ENCODE measurements at places on chromosomes 6 and 20.
A peak's percentile ranks its signal among the peaks of the same experiment; 100 is the strongest.

DNA sequence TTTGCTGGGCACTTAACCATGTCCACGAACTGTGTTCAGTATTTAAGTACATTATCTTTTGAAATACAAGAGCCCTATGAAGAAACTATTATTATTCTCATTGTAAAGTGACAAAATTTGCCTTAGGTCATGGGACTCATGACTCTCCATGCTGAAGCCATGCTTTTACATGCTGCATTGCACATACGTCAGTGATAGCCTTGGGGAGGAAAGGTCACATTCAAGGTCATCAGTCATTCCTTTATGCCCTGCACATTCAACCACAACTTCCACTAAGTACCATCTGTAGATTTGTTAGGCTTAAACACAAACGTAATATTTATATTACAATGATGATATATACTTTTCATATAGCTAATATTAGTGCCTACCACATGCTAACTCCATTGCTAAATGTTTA lies 292.7 kb downstream of the TBC1D7 start:
- DNase-seq, result no peak

DNA sequence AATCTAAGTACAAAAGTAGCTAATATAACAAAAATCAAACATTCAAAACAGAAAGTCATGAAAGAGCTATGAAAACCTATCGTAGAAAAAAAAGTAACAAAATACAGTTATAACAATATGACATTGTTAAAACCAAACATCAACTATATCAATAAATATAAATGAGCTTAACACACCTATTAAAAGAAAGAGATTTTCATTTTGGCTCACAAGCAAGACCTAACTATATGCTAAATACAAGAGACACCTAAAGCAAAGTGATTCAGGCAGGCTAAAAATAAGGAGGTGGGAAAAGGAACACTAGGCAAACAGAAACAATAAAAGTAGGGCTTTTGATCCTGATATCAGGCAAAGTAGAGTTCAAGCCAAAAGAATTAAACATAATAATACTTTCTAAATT lies 13.5 kb downstream of the ZNF322 start:
- DNase-seq, result no peak

DNA sequence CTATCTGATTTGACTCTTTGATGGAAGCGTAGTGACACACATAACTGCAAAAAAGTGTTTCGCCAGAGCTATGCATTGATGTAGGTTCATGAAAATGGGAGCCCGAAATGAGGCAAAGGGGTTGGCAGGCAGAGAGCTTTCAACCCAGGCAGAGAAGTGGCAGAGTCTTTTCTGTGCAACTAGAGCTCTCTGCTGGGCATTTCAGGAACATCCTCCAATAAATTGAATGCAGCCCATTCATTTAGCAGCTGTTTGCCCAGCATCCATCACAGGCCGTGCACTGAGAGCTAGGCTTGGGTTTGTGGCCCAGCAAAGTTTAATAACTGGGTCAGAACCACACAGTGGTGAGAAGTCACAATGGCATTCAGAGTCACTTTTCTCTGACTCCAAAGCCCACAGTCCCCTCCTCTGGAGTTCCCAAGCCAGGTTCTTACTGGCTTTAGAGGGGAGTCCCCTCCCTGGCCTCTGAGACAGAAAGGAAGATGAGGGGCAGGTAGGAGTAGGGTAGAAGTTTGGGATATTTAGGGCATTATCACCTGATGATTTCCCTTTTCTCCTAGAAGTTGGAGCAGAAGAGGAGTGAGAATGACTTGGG lies 31.8 kb upstream of the ELMO2 start:
- DNase-seq, result no peak

DNA sequence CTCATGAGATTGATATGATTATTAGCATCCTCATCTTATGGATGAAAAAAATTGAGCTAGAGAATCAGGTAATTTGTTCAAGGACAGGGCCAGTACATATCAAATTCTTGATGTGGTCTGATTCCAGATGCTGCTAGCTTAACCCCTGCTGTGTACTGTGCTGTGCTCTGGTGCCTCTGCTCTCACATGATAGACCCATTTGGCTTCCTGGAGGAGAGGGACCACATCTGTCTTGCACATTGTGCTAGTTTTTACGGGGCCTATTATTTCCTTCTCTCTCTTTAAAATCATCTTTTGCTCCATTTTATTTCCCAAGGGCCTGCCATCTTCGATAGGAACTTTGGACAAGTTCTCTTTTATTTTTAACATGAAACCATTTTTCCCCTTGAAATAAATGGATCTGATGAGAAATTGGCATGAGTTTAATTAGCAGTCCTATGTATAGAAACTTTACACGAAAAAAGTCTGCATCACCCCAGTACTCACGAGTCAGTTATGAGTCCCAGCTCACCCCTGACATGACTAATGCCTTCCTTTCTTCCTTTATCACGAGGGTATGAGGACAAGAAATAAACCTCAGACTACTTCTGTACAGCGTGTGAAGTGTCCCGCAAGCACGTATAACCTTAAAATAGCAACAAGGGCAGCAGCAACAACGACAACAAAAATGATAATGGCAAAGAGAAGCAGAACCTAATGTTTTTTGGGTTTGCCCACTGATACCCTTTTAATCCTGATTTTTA lies 26.5 kb downstream of the CD109 start:
- no peak for DNase-seq

- DNase-seq, result no peak
These were observed 16.7 kb downstream of the ACOT13 start for GRCh38 chr6:24683297-24684296.

DNA sequence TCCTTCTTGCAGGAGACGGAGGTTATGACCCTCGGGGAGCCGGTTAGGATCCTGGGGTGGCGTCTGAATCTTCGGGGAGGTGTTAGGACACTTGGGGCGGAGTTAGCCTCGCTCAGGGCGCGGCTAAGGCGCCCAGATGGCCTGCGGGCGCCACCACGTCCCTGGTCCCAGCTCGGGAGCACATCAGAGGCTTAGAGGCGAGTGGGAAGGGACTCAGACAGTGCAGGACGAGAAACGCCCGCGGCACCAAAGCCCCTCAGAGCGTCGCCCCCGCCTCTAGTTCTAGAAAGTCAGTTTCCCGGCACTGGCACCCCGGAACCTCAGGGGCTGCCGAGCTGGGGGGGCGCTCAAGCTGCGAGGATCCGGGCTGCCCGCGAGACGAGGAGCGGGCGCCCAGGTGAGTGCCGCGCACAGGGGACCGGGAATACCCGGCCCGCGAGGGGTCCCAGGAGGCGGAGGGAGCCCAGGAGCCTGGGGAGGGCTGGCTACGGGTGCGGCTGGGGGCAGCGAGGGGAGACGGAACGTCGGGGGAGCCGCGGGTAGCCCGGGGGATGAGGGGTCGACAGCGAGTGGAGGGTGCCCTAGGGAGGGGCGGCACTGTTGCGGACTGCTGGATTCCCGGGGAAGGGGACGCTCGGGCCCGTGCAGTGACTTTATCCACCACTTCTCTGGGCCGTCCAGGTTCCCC lies at the start of gene HCK:
HCK (plus strand) TSS at position 153 of the 688 bp plus-strand sequence.
- no peak for DNase-seq

GRCh38 chr6:12291839-12292604 lies 1.9 kb downstream of the EDN1 start:
- no peak for DNase-seq

DNA sequence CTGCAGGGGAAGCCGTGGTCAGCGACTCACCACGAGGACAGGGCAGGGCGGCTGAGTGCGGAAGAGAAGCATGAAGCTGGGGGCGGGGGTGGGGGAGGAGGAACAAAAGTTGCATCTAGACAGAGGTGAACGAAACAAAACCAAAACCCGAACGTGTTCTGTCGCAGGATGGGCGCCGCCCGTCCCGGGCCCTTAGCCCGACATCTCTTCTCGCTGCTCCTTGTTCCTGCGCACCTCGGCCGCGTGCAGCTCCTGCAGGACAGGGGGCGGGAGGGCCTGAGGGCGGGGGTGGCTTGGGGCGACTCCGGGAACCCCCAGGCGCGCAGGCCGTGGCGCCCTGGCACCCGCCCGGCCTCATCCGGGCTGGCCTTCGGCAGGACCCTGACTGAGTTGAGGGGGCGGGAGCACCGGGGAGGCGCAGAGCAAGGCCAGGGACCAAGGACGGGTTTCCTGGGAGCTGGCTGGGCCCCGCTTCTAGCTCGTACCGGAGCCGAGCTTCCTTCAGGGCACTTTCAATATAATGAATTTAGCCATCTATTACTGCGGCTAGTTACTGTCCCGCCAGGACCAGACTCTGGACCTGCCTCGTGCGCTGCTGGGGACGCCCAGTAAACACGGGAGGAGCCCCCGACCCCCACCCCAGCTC lies 12.0 kb downstream of the STMN3 start:
- no peak for DNase-seq

DNA sequence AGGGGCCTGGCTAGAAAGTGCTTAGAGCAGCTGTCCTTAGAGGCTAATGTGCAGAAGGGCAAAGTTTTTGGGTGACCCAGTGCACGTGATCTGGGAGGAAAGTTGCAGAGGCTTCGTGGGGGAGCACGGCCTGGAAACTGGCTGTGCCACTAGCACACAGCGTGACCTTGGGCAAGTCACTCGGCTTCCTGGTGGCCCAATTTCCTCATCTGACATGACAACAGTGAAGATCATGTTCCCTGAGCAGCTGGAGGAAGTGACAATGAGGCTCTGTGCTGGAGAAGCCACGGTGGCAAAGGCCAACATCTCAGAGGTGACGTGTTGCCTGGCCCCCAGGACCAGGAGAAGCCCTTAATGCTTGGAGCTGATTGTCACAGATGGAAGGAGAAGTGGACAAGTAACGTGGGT lies 99.5 kb downstream of the FOXC1 start:
- DNase-seq, result no peak

- no peak for DNase-seq
These were observed 140.1 kb upstream of the LRFN2 start for GRCh38 chr6:40727271-40727670.

- DNase-seq, result no peak
These were observed 358.5 kb downstream of the PRKN start for GRCh38 chr6:162369091-162369490.

DNA sequence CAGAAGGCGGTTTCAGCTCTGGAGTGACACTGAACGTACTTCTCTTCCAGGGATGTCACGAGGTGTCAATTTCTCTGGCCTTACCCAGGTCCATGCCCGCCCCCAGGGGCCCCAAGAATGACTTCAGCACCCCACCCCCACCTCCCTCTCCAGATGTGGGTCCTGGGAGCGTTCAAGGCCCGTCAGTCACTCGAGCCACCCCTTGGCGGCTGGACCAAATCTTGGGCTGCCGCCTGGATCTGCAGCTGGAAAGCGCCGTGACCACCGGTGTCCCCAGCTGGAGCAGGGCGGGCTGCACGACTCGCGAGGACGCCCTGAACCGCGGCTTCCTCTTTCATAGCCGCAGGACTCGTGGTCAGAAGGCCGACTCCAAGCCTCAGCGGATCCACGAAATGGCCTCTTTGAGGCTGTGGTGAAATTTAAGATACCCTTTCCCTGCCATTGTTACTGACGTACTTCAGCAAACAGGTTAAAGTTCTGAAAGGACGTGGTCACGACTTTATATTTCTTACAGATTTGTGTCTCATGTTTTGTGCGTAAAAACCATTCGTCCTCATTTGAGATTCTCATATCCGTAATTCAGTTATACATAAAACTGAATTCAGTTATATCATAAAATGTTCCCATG lies 29.3 kb downstream of the TRIM38 start:
- DNase-seq, result peak; percentile 25

GRCh38 chr6:33875141-33875581 lies 71.4 kb upstream of the MLN start:
- no peak for DNase-seq

- no peak for DNase-seq
These were observed 1.5 kb downstream of the CENPQ start for GRCh38 chr6:49464691-49465090.

DNA sequence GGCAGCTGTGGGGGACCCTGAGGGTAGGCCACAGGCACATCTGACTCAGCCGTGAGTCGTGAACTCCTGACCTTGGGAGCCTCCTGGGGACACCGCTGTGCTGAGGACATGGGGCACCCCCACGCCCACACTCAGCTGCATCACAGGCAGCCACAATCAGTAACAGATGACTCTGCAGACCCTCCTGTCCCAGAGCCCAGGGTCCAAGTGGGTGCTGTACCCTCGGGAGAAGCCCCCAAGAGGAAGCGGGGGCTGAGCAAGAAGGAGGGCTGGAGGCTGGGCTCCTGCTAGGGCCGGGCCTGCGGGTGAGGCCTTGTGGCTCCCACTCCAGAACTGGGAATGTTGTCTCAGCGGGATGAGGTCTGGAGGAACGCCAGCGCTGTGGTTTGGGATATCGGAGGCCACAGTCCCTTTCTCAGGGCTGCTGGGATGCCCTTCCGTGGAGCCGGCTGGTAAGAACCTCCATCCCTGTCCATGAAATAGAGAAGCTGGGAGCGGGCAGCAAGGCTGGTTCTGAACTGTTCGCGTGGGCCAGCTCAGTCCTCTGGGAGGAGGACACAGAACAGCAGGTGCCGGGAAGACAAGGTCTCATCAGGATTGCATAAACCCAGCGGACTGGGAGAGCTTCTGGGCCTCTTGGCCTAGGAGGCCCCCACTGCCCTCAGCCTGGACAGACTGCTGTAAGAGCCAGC lies 3.1 kb upstream of the LAMA5 start:
- peak; percentile 31 for DNase-seq

DNA sequence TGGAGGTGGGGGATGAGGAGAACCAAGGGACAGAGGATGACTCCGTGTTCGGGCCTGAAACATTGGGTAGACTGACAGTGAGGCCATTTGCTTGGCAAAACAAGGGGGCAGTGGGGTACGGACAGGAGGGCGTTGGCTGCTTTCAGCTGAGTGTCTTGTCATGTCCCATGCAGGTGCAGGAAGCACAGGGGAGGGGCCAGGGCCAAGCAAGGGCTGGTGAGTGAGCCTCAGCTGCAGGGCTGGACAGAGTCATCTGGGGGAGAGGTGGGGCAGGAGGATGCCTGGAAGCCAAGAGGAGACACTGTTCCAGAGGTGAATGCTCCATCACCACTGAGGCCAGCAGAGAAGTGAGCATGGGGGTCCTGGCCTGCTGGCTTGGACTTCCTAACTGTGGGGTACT lies 78.4 kb downstream of the ERMARD start:
- DNase-seq, result no peak

- no peak for DNase-seq
These were observed 236.7 kb downstream of the CDC5L start for GRCh38 chr6:44624226-44624625.

GRCh38 chr20:37781626-37782025 lies 87.8 kb downstream of the CTNNBL1 start:
- no peak for DNase-seq

- DNase-seq, result no peak
These were observed 56.9 kb upstream of the TIAM2 start for GRCh38 chr6:154938221-154938580.

DNA sequence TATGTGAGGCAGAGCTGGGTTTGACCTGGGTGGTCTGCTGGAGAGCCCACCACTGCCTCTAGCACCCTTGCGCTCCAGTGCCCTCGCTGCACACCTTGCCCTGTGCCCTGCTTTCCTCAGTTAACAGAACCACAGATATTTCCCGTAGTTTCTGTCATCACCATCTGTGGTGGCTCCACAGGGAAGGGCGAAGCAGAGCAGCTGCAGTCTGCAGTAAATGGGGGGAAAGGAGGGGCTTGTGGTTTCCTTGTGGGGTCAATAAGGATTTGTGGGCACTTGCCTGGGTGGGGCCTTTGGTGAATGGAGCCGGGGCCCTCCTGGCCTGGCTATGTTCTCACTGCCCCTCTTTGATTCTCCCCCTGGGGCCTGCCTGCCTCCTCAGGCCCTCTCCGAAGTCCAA lies 21.2 kb upstream of the CCDC167 start:
- no peak for DNase-seq

- DNase-seq, result no peak
These were observed 196.5 kb downstream of the ARHGAP18 start for GRCh38 chr6:129513471-129513870.
